ENCODE measurements at places on chromosomes 2 and 18.

- DNase-seq: no peak
These were observed 96.6 kb downstream of the RHBDD1 start for GRCh38 chr2:226932443-226932842.

DNA sequence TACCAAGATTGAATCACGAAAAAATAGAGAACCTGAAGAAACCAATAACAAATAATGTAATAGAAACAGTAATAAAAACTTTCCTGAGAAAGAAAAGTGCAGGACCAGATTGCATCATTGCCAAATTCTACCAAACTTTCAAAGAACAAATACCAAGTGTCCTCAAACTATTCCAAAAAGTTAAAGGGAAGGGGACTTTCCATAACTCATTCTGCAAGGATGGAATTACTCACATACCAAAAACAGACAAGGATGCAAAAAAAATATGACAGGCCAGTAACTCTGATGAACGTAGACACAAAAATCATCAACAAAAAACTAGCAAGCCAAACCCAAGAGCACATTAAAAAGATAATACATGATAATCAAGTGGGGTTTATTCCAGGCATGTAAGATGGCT lies 172.3 kb upstream of the SLC35G4 start:
- DNase-seq: no peak

DNA sequence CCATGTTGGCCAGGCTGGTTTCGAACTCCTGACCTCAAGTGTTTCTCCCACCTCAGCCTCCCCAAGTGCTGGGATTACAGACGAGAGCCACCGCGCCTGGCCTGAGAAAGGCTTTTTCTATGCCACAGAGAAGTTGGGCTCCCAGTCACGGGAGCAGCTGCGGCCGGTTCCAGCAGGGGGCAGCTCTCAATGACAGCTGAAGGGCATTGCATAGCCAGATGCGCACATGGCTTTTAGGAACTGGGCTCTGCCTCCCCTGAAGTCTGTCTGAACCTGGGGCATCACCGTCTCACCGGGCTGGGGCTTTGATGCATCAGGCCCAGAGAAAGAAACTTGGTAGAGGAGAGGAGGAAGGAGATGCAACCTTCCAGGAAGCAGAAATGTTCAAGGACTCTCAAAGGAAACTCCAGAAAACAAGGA lies 84.2 kb upstream of the LAPTM4A start:
- DNase-seq: peak; percentile 41

- no peak for DNase-seq
These were observed 414.5 kb downstream of the STK39 start for GRCh38 chr2:167832868-167833287.

- no peak for DNase-seq
These were observed 32.0 kb downstream of the EML4 start for GRCh38 chr2:42200926-42201855.

DNA sequence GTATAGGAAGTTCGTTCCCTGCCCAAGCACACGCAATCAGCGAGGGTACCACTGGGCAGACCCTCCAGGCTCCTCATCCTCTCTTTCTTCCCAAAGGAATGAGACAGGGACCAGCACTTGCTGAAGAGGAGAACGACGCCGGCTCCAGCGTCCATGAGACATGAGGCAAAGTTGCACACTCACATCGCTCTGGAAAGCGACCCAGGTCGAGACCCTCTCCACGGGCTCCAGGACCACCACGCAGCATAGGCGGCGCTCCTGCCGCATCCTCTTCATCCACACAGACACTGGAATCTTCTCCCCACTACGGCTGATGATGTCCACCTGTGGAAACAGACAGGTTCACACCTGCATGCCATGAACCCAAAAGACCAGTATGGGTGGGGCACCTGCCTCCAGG lies 10.8 kb downstream of the PASK start:
- DNase-seq: no peak

Measured in SHP77 (cell line).